ENCODE measurements at places on chromosomes 7 and 10.

GRCh38 chr10:131944412-131944811 lies 37.3 kb downstream of the BNIP3 start:
- no peak for DNase-seq

DNA sequence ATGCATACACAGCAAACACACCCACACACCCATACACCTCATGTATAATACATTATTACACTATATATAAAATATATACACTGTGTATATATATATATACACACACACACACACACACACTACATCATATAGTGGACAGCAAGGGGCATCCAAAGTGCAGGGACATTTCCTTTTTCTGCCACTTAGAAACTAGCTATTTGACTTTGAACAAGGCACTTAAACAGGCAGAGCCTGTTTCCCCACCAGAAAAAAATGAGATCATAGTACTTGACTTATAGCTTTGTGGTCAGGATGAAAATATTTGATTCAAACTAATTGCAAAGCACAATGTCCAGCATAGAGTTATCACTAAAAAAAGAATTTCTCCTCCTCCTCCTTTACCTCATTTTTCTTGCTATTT lies 254.3 kb upstream of the NPVF start:
- no peak for DNase-seq

- DNase-seq, result no peak
Measured at GRCh38 chr10:69317626-69318105, 39.4 kb downstream of the HK1 start.

- no peak for DNase-seq
Measured at GRCh38 chr10:127702271-127702670, 34.7 kb upstream of the FOXI2 start.

- no peak for DNase-seq
Measured at GRCh38 chr7:74544706-74545469, 91.2 kb downstream of the GTF2IRD1 start.

- DNase-seq, result no peak
Measured at GRCh38 chr10:74289951-74290350, 138.9 kb downstream of the ADK start.

- DNase-seq, result peak; percentile 29
Measured at GRCh38 chr10:102230264-102230860, 4.3 kb downstream of the ELOVL3 start.

DNA sequence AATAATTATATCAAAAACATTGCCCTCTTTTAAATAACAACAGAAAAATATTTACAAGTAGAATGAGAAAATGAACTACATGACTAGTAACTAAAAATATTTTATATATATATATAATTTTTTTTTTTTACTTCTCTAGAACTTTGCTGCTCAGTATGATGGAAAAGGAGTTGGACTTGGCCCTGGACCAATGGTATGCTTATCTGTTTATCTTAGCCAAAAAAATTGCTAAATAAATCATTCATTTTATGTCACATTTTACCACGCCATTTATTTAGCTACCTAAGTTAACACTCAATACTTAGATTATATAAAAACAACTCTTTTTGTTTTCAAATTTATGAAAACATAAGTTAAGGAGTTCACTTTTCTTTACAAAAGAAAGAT lies 6.7 kb downstream of the COL1A2 start:
- no peak for DNase-seq
